ENCODE measurements at places on chromosomes 11 and 22.

DNA sequence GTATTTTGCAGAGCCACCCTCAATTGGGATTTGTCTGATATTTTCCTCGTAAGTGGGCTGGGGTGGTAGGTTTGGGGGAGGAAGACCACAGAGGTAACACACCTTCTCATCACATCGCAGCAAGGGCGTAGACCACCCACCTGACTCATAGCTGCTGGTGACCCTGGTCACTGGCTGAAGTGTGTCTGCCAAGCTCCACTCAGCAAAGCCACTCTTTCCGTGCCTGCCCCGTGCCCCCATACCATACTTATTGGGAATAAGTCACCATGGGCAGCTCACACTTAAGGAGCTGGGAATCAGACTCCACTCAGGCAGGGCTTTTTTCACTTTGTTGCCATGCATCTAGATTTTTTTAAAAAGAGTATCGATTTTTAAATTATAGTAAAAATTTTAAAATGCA, 111.6 kb downstream of the PHF21B start:
- DNase-seq: no peak

GRCh38 chr22:28935713-28936112, 52.3 kb downstream of the ZNRF3 start:
- DNase-seq: no peak

DNA sequence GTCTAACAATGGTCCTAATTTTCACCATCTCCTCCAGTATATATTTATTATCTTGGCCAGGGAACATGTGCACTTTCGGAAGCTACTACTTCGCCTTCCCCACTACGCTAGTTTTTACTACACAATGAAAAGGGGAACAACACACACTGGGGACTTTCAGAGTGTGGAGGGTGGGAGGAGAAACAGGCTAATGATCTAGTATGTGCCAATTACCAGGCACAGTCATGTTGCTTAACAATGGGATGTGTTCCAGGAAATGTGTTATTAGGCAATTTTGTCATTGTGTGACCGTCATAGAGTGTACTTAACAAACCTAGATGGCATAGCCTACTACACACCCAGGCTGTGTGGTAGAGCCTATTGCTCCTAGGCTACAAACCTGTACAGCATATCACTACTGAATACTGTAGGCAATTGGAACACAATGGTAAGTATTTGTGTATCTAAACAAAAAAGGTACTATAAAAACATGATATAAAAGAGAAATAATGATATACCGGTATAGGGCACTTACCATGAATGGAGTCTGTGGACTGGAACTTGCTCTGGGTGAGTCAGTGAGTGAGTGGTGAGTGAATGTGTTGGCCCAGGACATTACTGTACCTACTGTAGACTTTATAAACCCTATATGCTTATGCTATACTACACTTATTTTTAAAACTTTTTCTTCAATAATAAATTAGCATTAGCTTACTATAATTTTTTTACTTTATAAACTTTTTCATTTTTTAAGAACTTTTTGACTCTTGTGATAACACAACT, 20.1 kb upstream of the CUL5 start:
- DNase-seq: no peak

GRCh38 chr11:12864316-12865156, 144.6 kb upstream of the RASSF10 start:
- DNase-seq: no peak

DNA sequence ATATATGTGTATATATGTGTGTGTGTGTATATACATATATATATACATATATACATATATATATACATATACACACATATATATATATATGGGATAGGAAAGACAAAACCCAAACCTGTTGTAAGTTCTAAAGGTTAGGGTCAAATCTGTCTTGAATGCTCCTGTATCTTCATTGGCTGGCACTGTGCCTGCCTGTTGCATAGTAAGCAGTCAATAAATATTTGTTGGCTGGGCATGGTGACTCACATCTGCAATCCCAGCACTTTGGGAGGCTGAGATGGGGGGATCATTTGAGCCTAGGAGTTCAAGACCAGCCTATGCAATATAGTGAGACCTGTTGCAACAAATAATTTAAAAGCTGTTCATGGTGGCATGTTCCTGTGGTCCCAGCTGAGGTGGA, 205.4 kb downstream of the DBX1 start:
- DNase-seq: no peak

DNA sequence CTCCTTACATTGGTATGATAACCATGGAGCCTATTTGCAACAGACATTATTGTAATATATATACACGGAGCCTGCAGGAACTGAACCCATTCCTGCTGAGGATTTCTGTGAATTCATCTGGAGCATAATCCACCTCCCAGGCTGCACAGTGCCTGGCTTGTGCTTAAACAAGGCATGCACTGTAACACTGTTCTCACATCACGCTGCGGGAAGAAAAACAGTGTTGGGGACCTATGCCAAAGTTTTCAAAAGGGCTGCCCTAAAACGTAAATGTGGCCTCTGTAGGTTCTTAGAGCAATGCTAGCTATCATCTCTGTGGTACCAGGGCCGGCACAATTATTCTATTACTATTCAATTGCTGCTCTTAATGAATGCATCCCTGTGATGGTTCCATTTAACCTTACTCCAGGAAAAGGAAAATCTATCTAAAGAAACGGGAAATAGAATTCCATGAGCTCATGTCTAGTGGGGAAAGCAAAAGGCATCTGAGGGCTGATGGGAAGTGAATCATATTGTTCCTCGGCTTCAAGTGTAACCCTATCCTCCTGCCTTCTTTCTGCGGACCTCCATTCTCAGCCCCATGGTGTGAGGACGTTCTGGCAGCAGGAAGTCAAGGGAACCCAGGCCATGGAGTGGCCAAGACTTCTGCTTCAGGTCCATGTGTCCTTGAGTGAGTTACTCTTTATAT, 525.5 kb downstream of the SOX6 start:
- DNase-seq: no peak

- DNase-seq: no peak
Observed at GRCh38 chr11:66976028-66976467, 944 bp downstream of the C11orf86 start.

DNA sequence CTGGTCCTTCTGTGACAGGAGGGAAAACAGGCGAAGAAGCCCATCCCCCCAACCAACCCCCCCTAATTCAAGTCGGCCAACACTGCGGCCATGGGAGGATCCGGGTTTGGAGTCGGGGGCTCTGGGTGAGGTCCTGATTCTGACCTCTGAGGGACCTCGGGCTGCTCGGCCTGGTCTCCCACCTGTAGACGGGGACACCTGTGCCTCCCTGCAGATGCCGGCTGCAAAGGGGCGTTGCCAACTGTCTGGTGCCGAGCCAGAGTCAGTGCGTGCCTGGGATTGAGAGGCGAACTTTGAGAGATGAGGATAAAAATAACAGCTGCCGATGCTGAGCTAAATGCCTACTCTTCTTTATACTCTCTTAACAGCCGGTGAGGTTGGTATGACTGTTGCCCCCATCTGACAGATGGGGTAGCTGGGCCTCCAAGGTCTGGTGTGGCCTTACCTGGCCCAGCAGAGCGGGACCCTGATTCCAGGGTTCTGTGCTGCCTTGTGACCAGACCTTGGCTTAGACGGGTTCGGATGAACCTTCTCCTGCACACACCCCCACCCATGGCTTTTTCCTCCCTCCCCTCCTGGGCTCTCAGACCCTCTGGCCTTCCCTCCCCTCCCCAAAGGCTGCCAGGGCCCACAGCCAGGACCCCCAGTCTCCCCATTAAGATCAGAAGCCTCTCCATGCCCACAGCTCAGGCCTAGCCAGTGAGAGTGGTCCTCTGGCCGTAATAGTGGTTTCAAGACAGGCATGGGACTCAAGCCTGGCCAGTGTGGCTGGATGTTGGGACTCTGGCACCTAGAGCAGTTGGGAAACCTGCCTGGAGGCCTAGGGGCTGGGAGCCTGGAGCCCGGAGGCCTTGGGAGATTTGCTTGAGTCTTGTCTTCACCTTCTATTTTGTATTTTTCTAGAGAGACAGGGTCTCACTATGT, 41.7 kb downstream of the KCNJ4 start:
- no peak for DNase-seq

DNA sequence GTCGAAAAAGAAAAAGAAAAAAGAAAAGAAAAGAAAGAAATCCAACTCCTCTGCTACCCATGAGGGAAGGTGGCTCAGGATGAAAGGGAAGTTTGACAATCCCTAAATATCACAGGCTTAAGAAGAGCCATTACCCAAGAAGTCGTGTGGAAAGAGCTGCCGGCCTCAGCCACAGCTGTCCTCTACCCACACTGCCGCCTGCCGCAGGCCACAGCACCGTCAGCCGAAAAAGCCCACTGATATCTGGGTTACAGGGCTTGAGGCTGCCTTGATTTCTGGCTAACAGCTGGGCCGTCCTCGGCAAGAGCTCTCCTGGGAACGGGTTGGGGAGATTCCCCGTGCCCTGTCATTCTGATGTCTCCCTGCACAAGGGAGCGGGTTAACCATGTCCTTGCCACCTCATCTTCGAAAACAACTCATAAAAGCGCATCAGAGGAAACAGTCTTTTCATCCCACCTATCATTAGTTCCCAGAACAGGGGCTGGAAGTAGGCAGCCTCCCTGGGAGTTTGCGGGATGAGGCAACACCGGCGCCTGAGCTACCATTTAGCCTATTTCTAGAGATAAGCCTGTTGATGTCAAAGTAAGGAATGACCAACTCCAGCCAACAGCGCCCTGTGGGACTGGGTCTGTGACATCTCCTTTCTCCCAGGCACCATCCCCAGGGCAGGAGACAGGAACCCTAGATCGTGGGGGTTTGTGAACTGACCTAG, 21.8 kb upstream of the SNX32 start:
- DNase-seq: no peak

GRCh38 chr22:43001271-43002201, 13.4 kb downstream of the PACSIN2 start:
- DNase-seq: no peak

DNA sequence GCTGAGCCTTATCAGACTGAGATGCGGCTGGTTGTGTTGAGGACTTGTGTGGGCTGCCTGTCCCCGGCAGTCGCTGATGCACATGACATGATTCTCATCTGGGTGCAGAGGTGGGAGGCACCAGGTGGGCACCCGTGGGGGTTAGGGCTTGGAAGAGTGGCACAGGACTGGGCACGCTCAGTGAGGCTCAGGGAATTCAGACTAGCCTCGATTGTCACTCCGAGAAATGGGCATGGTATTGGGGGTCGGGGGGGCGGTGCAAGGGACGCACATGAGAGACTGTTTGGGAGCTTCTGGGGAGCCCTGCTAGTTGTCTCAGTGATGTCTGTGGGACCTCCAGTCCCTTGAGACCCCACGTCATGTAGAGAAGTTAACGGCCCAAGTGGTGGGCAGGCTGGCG, 25.5 kb downstream of the CSF2RB start:
- no peak for DNase-seq

- no peak for DNase-seq
Observed at GRCh38 chr11:71504531-71504930, 22.5 kb upstream of the KRTAP5-7 start.

GRCh38 chr11:118846181-118846935, 37.3 kb upstream of the CXCR5 start:
- DNase-seq: no peak

- DNase-seq: no peak
Observed at GRCh38 chr11:35166369-35167360, 27.7 kb downstream of the CD44 start.

GRCh38 chr22:47486569-47487312, 724.3 kb downstream of the TBC1D22A start:
- DNase-seq: no peak

DNA sequence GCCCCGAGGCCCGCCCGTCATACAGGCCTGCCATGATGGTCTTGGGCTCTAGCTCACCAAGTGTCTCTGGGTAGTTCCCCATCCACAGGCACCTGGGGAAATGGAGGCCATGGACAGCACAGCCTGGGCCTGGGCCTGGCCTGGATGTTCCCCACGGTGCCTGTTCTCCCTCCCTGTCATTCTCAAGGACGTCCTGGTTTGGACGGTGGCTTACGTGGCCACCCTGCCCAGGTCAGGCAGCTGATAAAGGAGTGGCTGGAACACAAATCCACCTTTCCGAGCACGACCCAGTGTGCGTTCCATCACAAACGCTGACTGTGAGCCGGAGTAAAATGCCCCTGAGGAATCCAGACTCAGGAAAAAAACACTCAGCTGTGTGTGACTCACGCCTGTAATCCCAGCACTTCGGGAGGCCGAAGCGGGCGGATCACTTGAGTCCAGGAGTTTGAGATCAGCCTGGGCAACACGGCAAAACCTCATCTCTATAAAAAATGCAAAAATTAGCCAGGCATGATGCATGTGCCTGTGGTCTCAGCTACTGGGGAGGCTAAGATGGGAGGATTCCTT, 41.2 kb upstream of the TESMIN start:
- no peak for DNase-seq

DNA sequence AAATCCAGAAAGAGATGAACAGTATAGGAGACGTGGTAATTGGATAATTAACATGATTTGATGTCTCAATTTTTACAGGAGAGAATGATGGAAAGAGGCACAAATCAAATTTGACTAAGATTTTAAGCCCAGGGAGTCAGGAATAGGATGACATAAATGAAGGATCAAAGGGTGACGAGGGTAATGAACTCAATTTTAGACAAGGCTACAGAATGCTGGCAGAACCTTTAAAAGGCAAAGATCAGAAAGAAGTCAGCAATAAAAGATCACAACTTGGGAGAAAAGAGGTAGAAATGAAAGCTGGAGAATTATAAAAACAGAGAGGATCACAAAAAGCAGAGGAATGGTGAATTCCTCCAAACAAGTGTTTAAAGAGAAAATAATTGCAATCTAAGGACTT, 13.0 kb upstream of the OR8A1 start:
- no peak for DNase-seq

GRCh38 chr11:130588471-130588870, 140.0 kb downstream of the ADAMTS15 start:
- no peak for DNase-seq

DNA sequence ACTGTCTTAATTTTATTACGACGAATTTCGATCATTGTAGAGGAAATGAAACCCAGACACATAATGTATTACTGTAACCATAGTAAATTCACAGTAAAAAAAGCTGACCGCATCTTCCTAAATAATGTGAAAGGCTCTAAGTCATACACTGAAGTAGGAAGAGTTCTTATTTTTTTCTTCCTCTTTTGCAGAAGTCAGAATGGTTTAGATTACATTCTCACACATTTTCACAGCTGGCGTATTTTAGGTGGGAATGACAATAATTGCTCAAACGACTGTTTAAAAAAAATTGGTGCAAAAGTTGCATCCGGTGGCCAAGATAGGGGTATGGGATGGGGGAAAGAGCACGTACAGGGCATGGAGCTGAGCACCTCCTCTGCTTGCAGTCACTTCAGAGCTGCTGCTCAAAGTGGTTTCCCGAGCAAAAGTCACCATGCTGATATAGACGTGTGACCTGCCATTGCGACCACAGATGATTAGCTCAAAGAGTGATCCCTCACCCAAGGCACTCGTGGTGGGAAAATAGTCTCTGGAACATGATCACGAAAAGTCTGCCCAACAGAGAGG, 35.3 kb downstream of the MMP13 start:
- DNase-seq: no peak

DNA sequence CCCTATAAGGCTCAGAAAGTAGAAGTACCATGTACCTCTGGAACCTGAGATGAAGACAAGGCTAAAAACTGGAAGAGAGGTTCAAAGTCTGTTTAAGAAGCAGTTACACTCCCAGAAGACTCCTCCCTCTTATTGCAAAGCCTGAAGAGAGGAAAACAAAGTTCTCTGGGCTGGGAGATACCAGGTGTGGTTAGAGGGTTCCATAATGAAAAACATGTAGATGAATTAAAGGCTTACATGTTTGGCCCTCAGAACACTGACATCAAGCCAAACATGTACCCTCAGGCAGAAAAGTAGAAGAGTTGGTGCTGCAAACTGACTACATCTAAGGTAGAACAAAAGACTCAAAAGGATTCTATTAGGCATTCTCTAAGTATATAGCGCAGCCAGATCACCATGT, 205.3 kb downstream of the TTC28 start:
- DNase-seq: no peak

All from Panc1 (cell line).